ENCODE measurements at places on chromosomes 16 and 17.

GRCh38 chr17:30082773-30083172 lies 33.8 kb upstream of the NSRP1 start:
- DNase-seq, result no peak

DNA sequence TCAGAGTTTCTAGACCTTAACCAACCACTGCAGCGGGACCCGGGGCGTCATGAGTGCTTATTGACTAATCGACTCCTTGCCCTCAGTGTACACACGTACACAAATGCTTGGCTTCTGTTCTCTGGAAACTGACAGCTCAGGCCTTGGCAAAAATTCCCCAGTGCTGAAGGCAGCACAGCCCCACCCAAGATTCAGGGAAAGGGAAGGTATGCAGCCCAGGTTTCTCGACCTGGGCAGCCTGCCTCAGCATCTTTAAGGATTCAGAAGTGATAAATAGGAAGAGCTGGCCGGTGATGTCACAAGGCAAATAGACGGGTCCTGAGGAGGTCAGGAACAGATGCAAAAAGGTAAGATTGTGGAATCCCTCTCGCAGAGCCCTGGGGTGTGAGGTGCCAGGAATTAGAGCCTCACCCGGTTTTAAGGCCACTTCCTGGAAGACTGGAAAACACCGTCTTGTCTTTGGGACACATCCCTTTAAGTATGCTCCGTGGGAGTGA lies 9.0 kb upstream of the CDH3 start:
- DNase-seq, result peak; percentile 63

GRCh38 chr16:27169511-27170071 lies 33.7 kb upstream of the KDM8 start:
- no peak for DNase-seq

- no peak for DNase-seq
Measured at GRCh38 chr17:48439875-48440505, 10.0 kb upstream of the SKAP1 start.

DNA sequence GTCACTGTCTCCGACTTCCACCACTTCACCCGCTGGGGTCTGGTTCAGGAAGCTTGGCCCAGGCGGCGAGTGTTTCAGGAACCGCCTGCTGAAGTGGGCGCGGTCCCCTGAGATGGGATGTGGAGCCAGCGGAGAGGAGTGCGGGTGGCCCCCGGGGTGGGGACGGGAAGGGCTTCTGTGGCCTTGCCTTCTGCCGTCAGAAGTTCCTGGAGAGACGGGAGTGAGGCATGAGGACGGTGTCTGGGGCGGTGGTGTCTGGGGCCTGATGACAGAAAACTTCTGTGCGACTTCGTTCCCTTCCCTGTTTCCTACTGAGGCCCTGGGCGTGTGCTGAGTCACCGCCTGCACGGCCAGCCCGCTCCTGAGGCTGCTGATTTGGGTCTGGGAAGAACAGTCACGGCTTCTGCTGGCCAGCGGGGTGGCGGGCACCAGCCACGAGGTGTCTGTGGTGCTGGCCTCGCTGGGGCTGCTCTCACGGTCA lies 12.3 kb upstream of the NLRC3 start:
- no peak for DNase-seq

GRCh38 chr16:53558710-53559109 lies 55.7 kb upstream of the AKTIP start:
- no peak for DNase-seq

- no peak for DNase-seq
Measured at GRCh38 chr17:57572062-57572461, 173.0 kb downstream of the CCDC182 start.
